ENCODE measurements at places on chromosomes 2 and 18.

DNA sequence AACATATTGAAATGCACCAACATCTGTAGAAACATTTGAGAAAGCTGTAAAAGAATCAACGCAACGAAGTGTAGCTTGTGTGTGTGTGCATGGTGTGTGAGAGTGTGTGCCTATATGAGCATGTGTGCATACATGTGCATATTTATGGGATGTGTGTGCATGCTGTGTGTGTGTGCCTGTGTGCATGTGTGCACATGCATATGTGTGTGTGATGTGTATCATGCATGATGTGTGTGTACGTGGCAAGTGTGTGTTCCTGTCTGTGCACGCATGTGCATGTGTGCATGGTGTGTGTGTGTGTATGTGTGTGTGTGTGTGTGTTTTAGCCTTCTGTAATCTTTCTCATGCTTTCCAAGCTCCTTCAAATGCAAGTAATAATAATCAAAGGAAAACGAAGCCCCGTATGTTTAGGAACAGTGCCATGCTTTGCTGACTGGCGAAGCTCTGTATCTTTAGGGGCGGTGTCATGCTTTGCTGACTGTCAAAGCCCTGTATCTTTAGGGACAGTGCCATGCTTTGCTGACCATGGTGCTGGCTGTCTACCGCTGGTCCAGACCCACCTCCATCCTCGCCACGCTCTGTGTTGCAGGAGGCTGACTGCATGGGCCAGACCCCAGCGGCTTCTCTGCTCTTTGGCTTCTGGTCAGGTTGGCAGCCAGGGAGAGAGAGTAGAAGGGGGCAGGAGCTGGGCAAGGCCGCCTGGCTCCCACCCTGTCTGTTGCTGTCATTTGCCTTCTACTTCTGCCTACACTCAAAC lies 129.2 kb downstream of the ASB1 start:
- DNase-seq = no peak

DNA sequence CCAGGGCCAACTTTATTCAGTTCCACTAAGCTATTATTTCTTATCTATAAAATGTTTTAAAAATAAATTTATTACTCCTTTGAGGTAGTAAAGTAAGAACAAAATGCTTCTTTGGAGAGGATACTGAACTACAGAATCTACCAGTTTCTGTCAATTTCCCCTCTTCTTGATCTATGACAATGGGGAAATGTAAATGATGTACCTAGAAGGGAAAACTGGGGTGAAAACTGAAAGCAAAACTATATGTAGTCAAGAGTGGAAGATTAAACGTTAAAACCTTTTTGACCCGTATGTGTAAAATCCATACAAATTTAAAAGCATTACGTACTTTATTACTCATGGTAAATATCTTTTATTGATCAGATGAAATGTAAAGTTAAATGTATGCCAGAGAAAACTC lies 1287.8 kb upstream of the TMEFF2 start:
- DNase-seq = no peak

DNA sequence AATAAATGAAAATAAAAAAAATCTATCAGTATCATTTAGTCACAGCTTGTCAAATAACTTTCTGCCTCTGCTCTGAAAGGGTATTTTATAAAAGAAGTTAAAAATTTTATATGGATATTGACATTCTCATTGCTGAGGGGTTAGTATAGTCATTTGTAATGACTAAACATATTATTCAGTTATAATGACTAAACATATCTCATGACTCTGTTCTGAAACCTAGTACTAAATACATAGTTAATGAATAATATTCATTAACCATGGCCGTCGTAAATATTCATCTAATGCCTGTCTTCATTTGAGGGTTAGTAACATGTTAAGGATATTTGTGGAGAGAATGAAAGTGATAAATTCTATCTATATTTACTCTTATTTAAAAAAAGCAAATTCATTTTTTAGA lies 69.1 kb upstream of the MAP4K3 start:
- no peak for DNase-seq

- DNase-seq = no peak
Measured at GRCh38 chr2:182611009-182611408, 105.0 kb upstream of the DNAJC10 start.

GRCh38 chr2:11023326-11024258 lies 111.9 kb downstream of the KCNF1 start:
- DNase-seq = no peak

DNA sequence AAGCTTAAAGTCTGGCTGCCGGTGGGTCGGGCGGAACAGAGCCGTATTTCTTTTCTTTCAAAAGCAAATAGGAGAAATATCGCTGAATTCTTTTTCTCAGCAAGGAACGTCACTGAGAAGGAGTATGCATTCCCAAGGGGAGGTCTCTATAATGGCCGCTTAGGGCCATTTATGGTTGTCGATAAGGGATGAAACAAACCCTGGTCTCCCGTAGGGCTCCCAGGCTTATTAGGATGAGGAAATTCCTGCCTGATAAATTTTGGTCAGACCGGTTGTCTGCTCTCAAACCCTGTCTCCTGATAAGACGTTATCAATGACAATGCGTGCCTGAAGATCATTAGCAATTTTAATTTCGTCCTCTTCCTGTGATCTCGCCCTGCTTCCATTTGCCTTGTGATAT lies 227.7 kb upstream of the ZEB2 start:
- no peak for DNase-seq

GRCh38 chr2:210620456-210620855 lies 64.1 kb downstream of the CPS1 start:
- no peak for DNase-seq

GRCh38 chr2:100754951-100755350 lies 65.0 kb upstream of the NPAS2 start:
- no peak for DNase-seq

DNA sequence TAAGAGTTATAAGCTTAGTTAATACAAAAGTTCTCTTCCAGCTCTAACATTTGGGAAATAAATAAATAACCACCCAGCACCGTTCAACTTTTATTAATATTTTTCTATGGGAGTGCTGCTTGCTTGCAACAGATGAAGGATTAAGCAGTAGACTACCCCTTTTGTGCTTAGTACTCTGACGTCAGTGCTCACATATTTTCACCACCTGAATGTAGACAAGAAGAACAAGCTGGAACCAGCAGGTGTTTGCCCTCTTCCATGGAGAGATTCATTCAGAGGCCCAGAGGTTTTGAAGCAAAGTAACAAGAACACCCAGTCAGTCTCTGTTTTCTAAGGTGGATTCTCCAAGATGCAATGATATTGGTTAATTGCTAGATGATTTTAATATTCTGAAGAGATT lies 307.1 kb upstream of the PIK3C3 start:
- DNase-seq = no peak

GRCh38 chr2:55553321-55553720 lies 33.8 kb downstream of the CFAP36 start:
- DNase-seq = no peak

DNA sequence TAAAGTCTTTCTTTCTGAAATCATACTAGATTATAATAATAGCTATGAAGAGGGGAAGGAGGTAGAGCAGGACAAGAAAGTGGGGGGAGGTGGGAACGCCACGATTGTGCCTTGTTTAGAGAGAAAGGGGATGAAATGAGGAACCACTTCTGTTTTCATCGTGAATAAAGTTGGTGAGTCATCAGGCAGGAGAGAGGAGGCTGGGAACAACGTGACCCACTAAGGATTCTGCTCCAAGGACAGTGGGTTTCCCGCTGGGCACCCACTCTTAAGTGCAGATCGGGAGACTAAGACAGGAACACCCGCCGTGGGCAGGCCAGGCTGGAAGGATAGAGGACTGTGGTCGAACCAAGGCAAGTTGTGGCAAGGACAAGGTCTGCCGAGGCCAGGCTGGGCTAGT lies 158.2 kb downstream of the L3MBTL4 start:
- DNase-seq = no peak

GRCh38 chr2:20194097-20195015 lies 30.6 kb downstream of the SDC1 start:
- DNase-seq = no peak

DNA sequence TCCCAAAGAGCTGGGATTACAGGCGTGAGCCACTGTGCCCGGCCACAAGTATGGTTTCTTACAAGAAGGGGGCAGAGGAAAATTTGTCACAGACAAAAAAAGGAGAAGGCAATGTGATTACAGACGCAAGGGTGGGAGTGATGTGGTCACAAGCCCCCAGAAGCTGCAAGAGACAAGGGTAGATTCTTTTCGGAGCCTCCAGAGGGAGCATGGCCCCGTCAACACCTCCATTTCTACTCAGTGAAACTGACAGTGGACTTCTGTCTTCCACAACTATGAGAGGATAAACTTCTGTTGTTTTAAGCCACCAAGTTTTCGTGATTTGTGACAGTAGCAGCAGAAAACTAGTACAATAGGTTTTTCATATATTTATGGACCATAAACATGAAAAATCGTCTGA lies 2.1 kb upstream of the TCF7L1 start:
- peak; percentile 29 for DNase-seq

GRCh38 chr18:23864624-23865023 lies 149.9 kb upstream of the TTC39C start:
- no peak for DNase-seq

GRCh38 chr2:217756375-217757107 lies 246.3 kb downstream of the TNS1 start:
- peak; percentile 83 for DNase-seq

- DNase-seq = no peak
Measured at GRCh38 chr2:174590928-174591648, 6.5 kb downstream of the WIPF1 start.

GRCh38 chr2:52113338-52113737 lies 1081.4 kb upstream of the NRXN1 start:
- DNase-seq = no peak

DNA sequence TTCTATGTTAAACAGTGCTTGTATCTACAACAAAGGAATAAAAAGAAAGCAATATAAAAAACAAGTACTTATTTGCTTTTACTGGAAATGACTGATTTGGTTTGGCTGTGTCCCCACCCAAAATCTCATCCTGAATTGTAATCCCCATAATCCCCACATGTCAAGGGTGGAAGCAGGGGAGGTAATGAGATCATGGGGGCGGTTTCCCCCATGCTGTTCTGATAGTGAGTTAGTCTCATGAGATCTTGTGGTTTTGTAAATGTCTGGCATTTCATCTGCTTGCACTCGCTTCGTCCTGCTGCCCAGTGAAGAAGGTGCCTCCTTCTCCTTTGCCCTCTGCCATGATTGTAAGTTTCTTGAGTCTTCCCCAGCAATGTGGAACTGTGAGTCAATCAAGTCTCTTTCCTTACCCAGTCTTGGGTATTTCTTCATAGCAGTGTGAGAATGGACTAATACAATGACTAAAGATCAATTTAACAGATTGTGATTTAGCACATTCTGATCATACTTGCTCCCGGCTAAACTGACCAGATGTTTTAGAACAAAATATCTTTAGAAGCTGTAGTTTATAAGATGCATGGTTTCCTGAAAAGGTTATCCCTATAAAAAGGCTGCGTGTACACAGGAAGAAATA lies 19.9 kb downstream of the PTH2R start:
- DNase-seq = peak; percentile 14

GRCh38 chr2:197575987-197576386 lies 60.1 kb downstream of the MOB4 start:
- DNase-seq = no peak

DNA sequence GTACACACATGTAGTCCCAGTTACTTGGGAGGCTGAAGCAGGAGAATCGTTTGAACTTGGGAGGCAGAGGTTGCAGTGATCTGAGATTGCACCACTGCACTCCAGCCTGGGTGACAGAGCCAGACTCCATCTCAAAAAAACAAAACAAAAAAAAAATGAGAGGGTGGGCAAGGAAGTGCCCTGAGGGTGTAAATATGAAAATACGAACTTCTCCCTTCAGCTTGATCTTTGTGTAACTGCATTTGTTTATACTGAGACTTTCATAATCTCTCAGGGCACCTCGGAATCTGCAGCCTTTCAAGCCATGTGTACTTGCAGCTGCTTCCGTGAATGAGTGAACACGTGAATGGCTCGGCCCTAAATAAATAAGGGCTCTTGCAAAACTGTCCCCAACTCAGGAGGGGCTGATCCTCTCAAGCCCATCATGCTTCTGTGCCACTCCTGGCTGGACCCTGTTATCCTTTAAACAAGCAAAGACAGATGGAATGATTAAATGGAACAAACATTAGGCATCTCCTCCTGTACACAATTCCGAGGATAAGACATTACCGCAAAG lies 96.8 kb downstream of the BOD1L2 start:
- no peak for DNase-seq

DNA sequence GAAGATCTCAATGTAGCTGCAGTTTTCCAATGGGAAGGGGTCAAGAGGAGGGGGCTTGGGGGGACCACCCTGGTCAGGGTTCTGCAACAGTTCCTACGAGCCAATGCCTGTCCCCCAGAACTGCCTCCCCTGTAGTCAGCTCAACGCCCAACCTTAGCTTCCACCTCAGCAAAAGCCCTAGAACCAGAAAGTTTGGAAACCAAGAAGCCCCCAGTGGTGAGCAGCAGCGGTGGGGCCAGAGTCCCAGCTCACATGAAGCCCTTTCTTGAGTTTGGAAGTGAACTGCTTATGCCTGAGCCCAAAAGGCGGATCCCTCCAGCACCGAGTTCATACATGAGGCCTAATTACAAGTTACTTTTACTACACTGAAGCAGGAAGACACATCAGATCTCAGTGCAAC lies 162.4 kb downstream of the HDAC4 start:
- DNase-seq = no peak

DNA sequence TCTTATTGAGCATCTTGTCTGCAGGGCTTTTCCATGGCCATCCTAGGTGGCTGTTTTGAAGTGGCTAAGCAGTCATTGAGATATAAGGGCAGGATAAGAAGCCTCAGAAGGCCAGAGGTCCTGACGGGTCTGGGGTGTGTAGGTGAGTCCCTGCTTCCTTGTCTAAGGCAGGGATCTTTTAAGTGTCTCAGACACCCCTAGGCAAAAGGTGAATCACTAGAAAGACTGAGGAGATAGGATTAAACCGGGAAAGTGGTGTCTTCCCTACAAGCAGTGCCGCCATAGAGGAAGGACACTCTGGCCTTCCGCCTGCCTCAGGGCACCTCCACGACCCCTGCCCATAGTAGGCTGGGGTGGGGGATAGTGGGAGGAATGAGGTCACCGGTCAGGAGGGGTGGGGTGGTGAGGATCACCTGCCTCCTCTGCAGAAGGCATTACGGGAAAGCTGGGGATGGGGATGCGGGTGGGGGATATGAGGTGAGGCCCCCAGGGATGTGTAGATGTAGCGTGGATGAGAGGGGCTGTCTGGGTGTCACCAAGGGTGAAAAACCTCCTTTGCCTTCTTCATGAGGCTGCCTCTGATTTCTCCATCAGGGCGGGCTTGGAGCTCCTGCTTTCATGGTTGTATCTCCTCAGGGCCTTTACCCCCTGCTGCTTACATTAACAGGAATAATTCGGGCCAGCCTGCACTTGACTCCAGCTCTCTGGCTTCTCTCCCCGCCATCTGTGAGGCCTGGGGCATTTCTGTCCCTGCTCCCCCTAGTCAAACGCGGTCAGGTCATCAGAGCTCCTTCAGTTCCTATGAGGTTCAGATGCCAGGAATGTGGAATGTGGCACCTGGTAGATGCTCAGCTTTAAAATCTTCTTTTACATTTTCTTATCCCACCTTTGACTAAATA lies 244.0 kb downstream of the DYSF start:
- peak; percentile 75 for DNase-seq

GRCh38 chr18:52422985-52423601 lies 83.1 kb downstream of the DCC start:
- peak; percentile 70 for DNase-seq

- no peak for DNase-seq
Measured at GRCh38 chr18:59640721-59641120, 56.5 kb downstream of the CCBE1 start.

- no peak for DNase-seq
Measured at GRCh38 chr18:26519114-26519513, 29.2 kb downstream of the KCTD1 start.

All from WERI-Rb-1 (cell line).